ENCODE measurements at places on chromosomes 5 and 9. TPM values are rescaled to one million over a fixed set of nuclear protein-coding genes. Genes with fewer than 3 reads are reported as not detected.

- no peak for DNase-seq
These were observed 33.3 kb downstream of the TLE1 start for GRCh38 chr9:81656004-81656403.

DNA sequence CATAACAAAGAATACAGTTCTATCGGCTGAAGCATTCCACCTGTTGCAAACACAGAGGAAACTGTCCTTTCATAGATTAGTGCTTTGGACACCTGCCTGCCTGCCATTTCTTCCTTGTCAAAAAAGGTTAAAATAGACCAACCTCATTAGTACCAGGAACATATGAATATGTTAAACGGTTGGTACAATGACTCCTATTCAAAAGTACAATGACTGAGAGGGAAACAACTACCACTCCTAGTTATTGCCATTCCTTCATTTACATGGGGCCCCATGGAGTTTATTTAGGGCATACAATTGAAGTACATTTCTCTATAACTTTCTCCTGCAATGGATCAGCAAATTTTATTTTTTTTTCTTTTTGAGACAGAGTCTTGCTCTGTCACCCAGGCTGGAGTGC, 77.4 kb upstream of the PIP5K1B start:
- DNase-seq, result no peak

DNA sequence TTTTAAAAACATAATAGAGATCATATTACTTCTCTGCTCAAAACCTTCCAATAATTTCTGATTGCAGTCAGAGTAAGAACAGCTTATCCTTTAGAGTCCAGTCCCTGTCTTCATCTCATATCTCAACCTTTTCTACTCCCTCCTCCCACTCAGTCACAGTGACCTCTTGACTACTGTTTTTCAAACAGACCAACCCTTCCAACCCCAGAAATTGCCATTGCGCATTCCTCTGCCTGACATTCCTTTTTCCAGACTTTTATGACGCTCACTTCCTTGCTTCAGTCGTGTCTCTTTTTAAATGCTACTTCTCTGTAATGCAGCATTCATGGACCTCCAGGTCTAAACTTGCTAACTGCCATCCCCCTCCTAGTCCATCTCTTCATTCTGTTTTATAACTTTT, 800.5 kb downstream of the BRINP1 start:
- no peak for DNase-seq

DNA sequence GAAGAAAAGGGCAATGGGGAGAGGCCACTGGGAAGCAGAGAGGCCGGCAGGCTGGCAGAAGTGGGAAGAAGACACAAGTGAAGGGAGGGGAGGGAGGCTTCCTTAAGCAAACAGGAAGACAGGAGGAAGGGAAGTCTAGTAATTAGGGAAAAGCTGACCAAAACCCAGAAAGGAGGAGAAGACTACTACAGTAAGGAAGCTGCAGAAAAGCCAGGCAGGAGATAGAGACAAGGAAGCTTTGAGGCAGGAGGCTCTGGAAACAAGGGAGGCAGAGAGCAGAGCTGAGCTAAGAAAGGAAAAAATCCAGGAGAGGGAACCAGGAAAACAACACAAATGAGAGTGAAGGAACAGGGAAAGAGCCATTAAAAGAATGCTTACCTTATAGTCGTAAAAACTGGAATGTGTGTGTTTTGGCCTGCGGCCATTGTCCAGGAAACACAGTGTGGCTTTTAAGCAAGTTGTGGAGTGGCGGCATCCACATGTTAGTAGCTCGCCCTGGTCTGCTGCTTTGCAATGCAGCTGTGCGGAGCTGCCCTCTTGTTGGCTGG, 317.1 kb upstream of the CLINT1 start:
- no peak for DNase-seq

GRCh38 chr9:125946397-125946796, 199.2 kb downstream of the PBX3 start:
- no peak for DNase-seq

GRCh38 chr5:34751807-34752736, 86.9 kb upstream of the TTC23L start:
- no peak for DNase-seq

DNA sequence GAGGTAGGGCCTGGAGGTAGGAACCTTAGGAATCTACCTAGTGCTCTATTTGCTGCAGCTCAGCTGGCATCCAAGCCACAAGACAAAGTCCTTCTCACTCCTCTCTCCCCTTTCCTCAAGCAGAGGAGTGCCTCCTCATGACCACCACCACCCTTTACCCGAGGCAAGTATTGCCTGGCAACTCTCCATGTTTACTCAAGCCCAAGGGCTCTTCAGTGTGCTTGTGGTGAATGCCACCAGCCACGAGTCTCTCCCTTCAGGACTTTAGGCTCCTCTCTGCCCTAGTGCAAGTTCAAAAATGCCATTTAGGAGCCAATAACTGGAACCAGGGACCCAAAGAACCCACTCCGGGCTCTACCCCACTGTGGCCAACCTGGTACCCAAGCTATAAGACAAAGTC, 514.5 kb upstream of the RGMB start:
- DNase-seq, result no peak

GRCh38 chr5:31021181-31021624, 172.3 kb upstream of the CDH6 start:
- no peak for DNase-seq

- DNase-seq, result no peak
These were observed 2.3 kb upstream of the RASEF start for GRCh38 chr9:83065233-83065632.

- DNase-seq, result no peak
These were observed 9.3 kb downstream of the PSD2 start for GRCh38 chr5:139804800-139805397.

DNA sequence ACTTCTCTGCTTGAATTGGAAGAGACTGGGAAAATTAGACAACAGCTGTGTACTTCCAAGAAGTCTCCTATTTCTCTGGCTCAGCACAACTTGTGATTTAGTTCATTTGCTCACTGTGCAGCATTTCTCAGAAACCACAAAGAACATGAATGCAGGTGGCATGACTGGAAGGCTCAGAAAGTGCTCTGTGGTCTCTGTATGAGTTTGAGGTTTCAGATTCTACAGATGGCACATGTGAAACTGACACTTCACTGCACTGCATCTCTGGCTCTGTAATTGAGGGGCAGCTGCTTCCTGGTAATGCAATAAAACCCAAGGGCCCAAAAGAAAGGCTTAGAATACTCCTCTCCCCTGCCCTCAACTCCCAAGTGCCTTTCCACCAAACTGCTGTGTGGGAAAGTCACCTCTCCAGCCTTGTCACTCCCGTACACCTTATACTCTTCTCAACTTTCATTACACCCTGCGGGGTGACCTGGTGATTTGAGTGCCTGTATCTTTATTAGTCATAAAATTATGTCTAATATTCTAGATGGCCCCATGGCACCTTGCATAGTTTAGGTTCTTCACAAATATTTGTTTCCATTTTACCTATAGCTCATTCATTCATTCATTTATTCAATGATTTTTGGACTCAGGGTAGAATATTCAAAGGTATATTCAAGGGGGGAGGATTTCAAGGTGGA, 82.5 kb downstream of the ESM1 start:
- DNase-seq, result no peak

GRCh38 chr5:134614450-134615085, 18.1 kb downstream of the SAR1B start:
- no peak for DNase-seq

GRCh38 chr5:54785729-54786591, 199.4 kb downstream of the ESM1 start:
- peak; percentile 31 for DNase-seq

DNA sequence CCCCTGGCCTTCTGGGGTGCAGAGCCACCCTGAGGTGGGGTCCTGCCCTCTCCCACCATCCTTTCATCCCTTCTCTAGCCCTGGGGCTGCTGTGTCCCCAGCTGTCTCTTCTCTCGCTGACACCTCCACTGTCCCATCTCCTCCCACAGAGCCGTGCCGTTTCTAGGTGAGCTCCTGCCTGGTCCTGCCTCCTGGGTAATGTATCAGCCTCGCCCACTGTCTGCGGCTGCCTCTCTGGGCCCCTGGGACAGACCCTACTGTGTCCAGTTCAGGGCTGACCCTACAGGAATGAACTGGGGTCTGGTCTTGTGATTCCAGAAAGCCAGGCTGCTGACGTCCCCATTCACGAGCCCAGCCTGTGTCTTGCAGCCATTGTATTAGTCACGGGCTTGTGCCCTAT, 4.1 kb downstream of the PAEP start:
- DNase-seq, result no peak

DNA sequence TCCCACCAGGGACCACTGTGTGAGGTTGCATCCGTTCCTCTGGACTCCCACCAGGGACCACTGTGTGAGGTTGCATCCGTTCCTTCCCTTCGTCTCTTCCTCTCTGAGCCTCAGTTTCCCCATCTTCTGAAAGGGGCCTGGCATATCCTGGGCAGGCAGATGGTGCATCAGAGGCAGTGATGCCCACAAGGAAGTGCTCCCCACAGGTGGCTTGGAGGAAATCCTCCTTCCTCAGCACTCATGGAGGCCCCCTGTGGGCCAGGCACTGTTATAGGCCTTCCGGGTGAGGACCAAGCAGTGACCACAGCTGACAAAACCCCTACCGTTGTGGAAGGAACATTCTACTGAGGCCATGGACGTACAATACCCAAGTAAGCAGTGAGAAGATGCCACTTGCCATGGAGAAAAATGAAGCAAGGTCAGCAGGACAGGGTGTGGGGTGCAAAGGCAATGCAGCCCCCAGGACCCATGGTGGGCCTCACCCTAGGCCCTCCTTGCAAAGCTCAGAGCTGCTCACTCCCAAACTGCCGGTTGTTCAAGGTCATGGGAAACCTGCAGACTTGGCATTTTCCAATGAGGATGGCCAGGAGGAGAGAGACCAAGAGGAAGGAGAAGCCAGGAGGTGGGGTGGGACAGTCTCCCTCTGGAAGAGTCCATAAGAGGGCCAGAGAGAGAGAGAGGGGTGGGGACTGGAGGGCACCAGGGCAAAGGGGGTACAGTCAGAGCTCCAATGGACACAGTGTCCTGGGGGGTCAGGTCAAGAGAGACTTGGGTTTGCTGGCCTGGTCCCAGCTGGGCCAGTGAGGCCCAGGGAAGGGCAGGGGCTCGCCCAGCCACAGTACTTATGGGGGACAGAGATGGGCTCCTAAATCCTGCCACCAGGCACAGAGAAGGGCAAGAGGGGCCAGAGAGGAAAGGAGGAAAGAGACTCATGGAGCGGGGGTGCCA, 51.1 kb downstream of the C9orf50 start:
- no peak for DNase-seq

- no peak for DNase-seq
These were observed 156.0 kb downstream of the ZNF462 start for GRCh38 chr9:107018861-107019545.

DNA sequence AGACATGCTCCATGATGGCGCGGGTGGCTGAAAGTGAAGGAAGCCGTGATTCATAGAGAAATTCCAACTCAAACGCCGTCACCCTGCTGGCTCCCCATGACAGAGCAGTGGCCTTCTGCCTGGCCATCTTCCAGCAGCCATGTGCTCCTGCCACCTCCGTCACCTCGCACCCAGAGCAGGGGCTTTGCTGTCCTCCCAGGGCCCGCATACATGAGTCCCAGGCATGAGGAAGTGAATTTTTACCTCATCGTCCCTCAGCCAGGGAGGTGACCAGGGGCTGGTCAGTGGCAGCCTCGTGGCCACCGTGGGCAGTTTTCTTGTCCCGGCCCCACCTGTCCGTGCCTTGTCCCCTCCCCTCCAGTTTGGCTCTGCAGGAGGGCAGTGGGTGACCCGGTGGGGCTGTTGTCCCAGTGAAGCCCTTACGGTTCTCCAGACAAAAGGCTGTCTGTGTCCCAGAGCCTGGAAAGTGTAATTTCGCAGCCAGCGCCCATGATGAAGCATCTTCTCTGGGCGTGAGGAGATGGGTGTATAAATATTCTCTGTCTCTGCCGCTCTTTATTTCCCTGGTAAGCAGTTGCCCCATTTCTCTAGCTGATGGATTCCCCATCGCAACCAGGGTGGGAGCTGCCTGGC, 124.0 kb upstream of the LMX1B start:
- DNase-seq, result no peak

DNA sequence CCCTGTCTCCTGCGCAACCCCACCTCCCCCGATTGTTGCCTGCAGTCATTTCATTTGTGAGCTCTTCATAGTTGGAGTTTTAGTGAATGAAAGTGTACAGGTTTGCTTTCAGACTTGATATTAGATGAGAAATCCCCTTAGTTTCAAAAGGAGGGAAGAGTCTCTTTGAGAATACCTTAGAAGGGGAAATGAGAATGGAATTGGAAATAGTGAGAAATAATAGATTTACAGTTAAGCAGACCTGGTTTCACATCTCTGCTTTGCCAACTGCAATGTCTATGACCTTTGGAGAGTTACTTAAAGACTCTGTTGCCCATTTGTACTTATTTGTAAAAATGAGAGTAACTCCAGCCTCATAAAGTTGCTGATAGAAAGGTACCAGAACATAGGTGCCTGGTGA, 120.4 kb downstream of the ZNF462 start:
- DNase-seq, result no peak

DNA sequence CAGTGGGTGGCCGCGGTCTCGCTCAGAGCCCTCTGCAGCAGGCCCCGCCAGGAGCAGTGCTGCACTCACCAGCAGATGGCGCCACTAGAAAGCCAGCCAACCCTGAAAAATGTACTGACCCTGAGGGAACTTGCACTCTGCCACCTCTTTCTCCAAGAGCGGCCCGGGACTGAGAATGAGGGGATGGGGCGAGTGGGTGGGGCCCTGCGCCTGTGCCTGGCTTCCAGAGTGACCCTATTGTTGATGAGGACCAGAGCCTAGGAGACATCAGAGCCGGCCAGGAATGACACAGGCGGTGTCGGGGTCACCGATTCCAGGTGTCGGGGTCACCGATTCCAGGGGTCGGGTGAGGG, 2.9 kb upstream of the IL17B start:
- DNase-seq, result peak; percentile 84

GRCh38 chr5:140321796-140322195, 18.9 kb upstream of the PFDN1 start:
- DNase-seq, result peak; percentile 51

DNA sequence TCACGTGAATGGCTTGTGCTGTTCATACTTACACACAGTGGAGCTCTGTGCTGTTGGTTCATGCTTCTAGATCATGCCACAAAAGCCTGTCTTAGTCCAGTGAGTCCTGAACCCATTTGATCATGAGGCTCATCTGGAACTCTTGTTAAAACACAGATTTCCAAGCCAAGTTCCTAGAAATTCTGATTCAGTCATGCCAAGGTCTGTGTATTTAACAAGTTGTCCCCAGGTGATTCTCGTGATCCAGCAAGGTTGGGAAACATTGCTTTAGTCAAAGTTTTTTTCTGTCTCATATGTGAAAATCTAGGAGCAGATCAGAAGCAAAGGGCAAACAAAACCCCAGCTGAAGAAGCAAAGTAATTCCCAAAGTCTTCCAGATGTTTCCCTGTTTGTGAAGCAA, 112.5 kb upstream of the GAS1 start:
- DNase-seq, result no peak

Gene TARS1
- 57.3 TPM for total RNA-seq

Gene EFNA5
- total RNA-seq, result 23.9 TPM

Gene NMUR2
- 0.21 TPM for total RNA-seq

Gene PLAC8L1
- 0.62 TPM for total RNA-seq

Gene ERMP1
- total RNA-seq, result 17.8 TPM

Gene GAS1
- 33.5 TPM for total RNA-seq

Gene ZNG1F
- total RNA-seq, result 2.0 TPM

Gene OCLN
- total RNA-seq, result 2.0 TPM

Gene COL23A1
- 5.5 TPM for total RNA-seq

Gene SH3PXD2B
- 10.0 TPM for total RNA-seq

Gene TMOD1
- 149 TPM for total RNA-seq

Gene GFI1B
- 0.12 TPM for total RNA-seq
